LoVo (cell line): ENCODE measurements at places on chromosomes 4 and X.

GRCh38 chr4:34464196-34464595 is 1780.1 kb downstream of the ARAP2 start:
- DNase-seq, result no peak

DNA sequence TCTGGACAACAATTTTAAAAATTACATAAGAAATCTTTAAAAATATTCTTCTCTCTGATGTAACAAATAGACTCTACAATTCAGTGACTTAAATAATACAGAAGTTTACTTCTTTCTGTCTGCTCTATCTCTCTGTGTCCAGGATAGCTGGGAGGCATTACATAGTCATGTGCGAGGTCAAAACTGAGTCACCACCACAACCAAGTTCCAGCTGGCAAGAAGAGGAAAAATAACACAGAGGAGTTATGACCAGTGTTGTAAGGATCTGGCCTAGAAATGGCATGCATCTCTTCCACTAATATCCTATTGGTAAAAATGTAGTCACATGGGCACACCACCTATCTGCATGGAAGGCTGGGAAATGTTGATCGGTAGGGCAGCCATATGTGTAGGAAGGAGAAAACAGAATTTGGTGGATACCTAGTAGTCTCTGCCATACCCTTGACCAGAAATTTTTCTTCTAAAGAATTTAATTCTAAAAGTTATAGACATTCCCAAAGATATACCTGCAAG is 39.4 kb upstream of the WDFY3 start:
- DNase-seq, result no peak

DNA sequence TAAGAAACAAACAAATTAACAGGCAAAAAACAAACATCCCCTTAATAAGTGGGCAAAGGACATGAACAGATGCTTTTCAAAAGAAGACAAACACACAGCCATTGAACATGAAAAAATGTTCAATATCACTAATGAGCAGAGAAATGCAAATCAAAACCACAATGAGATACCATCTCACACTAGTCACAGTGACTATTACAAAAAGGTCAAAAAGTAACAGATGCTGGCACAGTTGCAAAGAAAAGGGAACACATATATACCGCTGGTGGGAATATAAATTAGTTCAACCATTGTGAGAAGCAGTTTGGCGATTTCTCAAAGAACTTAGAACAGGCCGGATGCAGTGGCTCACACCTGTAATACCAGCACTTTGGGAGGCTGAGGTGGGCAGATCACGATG is 146.1 kb upstream of the NEIL3 start:
- no peak for DNase-seq

DNA sequence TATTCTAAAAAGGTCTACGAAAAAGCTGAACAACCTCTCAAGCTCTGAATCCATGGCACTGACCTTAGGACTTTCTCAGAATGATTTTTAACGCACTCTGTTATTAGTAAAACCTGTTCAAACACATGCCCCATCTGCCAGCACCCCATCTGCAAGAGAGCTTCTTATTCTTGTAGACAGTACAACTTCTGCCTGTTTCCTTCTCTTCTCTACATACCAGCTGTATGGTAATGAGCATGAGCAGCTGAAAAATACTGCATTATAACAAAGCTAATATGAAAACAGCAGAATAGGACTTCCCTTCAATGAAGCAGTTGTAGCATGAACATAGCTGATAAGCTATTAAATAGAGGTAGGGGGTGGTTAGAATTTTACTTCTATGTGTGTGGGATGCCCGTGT is 167.9 kb downstream of the FBXW7 start:
- DNase-seq, result no peak

GRCh38 chr4:186342582-186342981 is 76.6 kb downstream of the F11 start:
- peak; percentile 9 for DNase-seq

DNA sequence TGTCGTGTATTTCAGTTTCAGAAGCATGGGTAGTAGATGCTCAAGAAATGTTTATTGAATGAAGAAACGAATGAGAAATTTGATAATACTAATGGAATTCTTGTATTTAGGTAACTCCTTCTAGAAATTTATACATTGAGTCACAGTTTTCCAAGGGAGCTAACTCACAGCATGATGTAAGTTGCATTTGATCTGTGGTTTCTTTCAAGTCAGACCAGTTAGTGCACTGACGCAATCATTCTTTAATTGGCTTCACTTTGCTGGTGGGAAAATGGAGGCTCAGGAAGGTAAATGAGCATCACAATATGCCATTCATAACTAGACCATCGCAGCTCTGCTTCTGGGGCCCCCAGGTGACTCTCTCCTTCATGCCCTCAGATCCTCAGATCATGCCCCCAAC is 17.3 kb upstream of the CWH43 start:
- DNase-seq, result no peak

DNA sequence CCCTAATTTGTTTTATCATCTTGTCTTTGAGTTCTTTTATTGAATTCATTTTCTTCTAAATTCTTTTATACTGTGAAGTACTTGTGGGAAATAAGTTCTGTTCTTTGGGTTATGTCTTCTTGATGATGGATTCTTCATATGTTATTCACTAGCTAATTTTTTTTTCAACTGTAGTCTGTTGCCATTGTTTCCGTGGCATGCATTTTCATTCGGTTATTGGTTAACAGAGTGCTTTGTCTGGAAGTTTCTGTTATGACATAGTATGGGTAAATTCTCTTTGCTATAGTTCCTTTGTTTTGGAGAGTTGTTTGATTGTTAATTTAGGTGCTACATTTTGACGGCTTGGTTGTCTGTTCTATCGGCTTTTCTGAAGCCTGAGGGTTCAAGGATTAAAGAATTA is 184.9 kb upstream of the AADAT start:
- no peak for DNase-seq

DNA sequence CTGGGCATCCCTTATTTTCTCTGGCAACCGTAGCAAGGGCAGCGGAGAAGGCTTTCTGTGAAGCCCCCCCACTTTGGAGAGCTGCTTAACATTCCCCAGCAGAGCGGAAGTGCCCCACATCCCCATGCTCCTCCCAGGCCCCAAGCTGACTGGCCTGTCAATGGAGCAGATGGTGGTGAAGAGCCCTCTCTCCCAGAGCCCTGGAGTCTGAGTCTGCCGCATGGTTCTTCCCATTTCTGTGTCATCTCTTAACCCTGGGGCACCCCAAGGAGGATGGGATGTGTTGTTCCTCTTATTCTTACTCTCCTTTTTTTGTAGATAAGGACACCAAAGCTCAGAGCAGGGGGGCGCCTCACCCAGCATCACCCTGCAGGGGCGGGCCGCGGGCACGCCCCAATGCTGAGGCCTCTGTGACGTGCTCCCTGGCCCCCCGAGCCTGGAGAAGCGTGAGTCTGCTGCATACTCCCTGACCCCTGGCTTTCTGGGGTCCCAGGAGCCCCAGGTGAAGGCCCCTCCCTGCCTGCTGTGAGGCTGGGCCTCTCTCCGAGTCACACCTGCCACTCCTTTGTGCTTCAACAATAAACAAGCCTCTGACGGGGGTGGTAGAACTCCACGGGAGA is 35.9 kb downstream of the ADRA2C start:
- no peak for DNase-seq

DNA sequence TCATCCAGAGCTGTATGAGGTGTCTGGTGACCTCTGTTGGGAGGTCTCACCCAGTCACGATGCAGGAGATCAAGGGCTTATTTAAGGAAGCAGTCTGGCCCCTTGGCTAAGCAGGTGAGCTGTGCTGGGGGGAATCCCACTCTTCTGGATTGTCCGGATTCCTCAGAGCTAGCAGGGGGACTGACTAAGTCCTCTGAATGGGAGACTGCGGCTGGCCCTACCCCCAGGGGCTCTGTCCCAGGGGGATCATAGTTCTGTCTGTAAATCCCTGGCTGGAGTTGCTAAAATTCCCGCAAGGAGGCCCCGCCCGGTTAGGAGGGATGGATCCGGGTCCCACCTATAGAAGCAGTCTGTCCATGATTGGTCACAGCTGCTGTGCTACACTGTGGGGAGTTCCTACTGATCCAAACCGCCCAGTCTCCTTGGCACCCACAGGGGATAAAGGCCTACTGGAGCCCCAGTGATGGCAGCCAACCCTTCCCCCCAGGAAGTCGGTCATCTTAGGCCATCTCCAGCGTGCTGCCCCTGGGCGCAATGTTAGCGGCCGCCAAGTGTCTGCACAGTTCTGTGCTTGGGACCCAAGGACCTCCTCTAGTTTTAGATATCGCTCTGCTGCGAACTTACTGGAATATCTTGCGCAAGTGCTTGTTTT is 118.2 kb upstream of the KLF8 start:
- no peak for DNase-seq

DNA sequence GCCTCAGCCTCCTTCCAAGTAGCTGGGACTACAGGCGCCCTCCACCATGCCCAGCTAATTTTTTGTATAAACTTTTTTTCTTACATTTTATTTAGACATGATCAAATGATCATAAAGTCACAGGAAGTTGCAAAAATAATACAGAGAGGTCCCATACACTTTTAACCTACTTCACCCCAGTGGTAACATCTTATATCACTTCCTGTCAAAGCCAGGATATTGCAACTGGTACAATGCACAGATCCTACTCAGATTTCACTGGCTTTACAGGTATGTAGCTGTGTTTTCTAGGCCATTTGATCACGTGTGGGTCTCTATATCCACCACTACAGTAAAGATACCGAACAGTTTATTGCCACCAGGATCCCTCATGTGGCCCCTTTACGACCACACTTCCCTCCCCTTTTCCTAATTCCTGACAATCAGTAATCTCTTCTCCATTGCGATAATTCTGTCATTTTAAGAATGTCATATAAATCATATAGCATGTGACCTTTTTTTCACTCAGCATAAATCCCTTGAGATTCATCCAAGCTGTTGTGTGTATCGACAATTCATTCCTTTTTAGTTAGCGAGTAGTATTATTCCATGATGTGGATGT is 18.0 kb downstream of the RPS6KA3 start:
- no peak for DNase-seq

DNA sequence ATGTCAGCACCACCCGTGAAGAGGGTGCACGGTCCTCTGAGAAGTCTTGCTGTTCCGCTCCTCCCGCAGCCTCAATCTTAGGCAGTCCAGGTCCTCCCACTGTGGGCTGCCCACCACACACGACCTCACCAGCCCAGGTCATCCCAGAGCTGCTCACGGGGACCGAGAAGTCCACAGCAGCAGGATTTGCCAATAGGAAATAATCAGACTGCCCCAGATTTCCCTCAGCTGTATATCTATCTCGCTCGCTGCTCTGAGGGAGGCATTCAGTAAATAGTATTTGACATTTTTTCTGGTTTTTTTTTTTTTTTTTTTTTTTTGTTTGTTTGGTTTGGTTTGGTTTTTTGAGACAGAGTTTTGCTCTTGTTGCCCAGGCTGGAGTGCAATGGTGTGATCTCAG is 83.8 kb downstream of the STOX2 start:
- no peak for DNase-seq

GRCh38 chr4:81152839-81153713 is 61.9 kb downstream of the PRKG2 start:
- no peak for DNase-seq
